ENCODE measurements at places on chromosomes 7 and 10. TPM values are rescaled to one million over a fixed set of nuclear protein-coding genes. Genes with fewer than 3 reads are reported as not detected.

GRCh38 chr10:127067542-127068194, 128.7 kb downstream of the INSYN2A start:
- no peak overlapping the region for H3K4me3 ChIP-seq
- no peak overlapping the region for H3K27ac ChIP-seq
- no peaks in the 10 kb centered on the region for H3K27me3 ChIP-seq
- no peaks in the 10 kb centered on the region for H3K4me1 ChIP-seq
- no peak for ATAC-seq
- H3K36me3 ChIP-seq: no peaks in the 10 kb centered on the region

DNA sequence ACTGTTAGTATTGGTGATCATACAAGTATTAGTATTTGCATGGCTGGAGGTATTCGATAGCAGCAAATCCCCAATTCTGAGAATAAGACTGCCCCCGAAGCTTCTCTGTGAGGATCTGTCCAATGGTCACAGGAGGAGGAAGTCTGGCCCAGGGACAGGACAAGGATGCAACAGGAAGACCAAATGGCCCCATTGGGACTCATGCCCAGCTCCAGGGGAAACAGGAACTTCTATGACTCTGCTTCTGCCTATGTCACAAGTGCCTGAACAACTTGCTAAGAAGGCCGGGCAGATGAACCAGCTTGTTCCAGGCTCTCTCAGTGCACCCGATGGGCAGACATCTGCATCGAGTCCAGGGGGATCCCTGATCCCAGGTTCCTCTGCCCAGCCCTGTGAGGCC, 172.0 kb upstream of the GRB10 start:
- no peaks in the 10 kb centered on the region for H3K4me1 ChIP-seq
- peaks cover 3% of the 10 kb centered on the region for H3K27me3 ChIP-seq
- no peak for ATAC-seq
- H3K27ac ChIP-seq: no peak overlapping the region
- H3K36me3 ChIP-seq: no peaks in the 10 kb centered on the region

DNA sequence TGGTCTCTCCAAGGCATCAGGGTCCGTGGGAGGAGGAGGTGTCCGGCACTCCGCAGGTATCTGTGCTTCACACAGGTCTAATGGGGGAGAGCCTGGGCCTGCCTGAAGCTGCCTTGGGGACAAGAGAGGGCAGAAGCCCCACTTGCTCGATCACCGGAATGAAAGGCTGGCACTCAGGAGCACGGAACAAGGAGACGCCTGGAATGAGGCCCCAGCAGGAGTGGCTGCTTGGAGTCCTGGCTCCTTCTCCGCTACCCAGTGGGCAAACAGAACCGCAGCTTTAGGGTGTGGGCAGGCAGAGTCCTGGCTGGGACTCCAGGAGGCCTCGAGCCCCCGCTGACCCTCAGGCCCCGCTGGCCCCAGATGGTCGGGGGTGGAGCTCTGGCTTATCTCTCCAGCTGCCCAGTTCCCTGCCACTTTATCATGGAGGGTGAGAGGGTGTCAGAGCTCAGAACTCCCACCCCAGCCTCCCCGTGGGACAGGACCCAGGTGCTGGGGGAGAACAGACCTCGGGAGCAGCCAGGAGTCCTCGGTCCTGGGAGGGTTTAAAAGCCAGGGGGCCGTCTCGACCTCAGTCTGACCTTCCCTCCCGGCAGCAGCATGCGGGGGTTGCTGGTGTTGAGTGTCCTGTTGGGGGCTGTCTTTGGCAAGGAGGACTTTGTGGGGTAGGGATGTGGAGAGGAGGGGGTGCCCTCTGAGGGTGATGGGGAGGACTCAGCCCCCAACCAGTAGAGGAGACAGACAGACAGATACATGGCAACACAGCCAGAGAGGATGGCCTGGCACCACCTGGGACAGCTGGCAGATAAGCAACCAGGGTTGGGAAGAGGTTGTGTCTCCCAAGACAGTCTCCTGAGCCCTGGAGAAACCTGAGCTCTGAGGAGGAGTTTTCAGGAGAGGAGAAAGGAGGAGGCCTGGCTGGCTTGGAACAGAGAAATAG, at the start of gene CPA1:
Gene CPA1, plus strand, starts transcription at position 574 of the 940 bp plus-strand sequence. Its CDS starts 27 bp downstream, at position 601.
- no peak within 1 kb of the TSS for H3K4me3 ChIP-seq
- H3K27me3 ChIP-seq: no peaks in the 10 kb centered on the region
- no peak for ATAC-seq
- H3K36me3 ChIP-seq: no peaks in the 10 kb centered on the region
- H3K4me1 ChIP-seq: no peaks in the 10 kb centered on the region

DNA sequence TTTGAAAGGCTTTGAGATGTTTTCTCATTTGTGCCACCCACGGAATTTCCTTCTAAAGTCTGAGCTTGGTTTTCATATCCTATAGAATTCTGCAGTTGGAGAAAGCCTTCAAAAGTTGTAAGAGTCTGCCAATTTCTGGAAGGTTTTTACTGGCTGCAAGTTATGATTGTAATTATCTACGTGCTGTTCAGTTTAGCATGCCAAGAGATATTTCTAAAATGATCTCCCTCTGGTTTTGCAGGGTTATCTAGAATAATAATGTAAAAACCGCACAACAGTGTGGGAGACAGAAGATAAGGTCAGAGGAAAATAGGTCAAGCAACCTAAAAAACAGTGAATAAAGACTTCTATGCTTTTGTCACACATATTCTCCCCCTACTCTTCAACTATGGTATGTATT, 69.3 kb downstream of the MTERF1 start:
- H3K27me3 ChIP-seq: no peaks in the 10 kb centered on the region
- no peak for ATAC-seq
- H3K4me3 ChIP-seq: no peak overlapping the region
- no peaks in the 10 kb centered on the region for H3K4me1 ChIP-seq
- no peaks in the 10 kb centered on the region for H3K36me3 ChIP-seq

GRCh38 chr10:121104476-121105111, 253.4 kb downstream of the WDR11 start:
- no peaks in the 10 kb centered on the region for H3K27me3 ChIP-seq
- H3K27ac ChIP-seq: no peak overlapping the region
- H3K4me1 ChIP-seq: no peaks in the 10 kb centered on the region
- H3K36me3 ChIP-seq: no peaks in the 10 kb centered on the region
- H3K4me3 ChIP-seq: no peak overlapping the region
- no peak for ATAC-seq

The GFRA1 gene
- not detected for total RNA-seq

DNA sequence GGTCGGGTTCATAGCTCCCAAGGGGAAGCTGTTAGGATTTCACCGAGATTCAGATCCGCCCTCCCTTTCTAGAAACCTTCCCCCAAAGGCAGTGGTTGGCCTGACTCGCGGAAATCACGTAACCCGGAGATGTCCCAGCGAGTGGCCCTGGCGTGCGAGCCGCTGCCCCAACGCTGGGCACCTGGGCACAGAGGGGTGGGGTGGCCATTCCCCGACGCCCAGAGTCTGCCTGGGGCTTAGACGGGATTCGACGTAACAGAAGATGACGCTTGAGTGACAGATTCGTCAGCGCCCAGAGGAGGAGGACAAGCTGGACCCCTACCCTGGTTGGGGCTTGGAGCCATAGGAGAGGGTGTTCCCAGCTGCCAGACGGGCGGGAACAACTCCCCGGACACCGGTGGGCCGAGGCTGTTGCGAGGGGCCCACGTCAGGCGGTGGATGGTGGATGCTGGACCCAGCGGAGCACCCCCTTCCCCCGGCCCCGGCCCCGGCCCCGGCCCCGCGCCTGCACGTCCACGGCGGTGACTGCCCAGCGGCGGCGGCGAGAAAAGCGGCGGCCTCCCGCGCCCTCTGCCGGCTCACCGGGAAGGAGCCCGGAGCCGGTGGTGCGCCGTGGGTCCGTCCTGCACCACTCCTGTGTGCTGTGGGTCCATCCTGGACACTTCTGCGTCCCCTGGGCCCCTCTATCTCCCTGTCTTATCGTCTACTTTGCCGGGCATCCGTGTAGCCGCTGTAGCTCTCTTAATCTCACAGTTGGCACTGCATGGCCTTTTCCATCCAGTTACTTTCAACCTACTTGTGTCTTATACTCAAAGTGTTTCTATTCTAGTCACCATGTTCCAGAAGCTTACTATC, 35.4 kb upstream of the KNDC1 start:
- H3K4me3 ChIP-seq: no peak overlapping the region
- no peak overlapping the region for H3K27ac ChIP-seq
- H3K4me1 ChIP-seq: peaks cover 5% of the 10 kb centered on the region
- H3K36me3 ChIP-seq: no peaks in the 10 kb centered on the region

- no peak overlapping the region for H3K27ac ChIP-seq
- peaks cover 4% of the 10 kb centered on the region for H3K27me3 ChIP-seq
- H3K4me3 ChIP-seq: peak overlapping the region; percentile 43
- H3K4me1 ChIP-seq: peaks cover 5% of the 10 kb centered on the region
- peak; percentile 47 for ATAC-seq
These were observed 53.4 kb upstream of the FHIP2A start for GRCh38 chr10:114767986-114768821.

DNA sequence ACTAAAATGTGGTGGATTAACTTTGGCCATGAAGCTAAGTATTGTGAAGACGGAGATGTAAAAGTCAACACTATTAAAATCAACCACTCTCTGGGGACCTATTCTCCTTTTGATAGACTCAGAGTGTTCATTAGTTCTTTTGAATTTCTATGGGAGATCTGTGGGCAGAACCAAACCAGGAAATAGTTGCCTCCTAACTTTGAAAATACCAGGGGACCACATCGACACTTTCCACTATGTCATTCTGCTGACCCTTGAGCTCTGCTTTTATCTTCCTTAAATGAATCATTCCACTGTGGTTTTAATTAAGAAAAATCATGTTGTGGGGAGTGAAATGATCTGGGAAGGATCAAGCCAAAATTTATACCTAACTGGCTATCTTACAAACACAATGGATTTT, 960.5 kb downstream of the GATA3 start:
- ATAC-seq: no peak
- H3K27me3 ChIP-seq: peaks cover 13% of the 10 kb centered on the region
- peaks cover 4% of the 10 kb centered on the region for H3K4me1 ChIP-seq
- H3K36me3 ChIP-seq: no peaks in the 10 kb centered on the region
- H3K4me3 ChIP-seq: peak overlapping the region; percentile 10

- ATAC-seq: no peak
- H3K27me3 ChIP-seq: peaks cover 10% of the 10 kb centered on the region
- no peak overlapping the region for H3K4me3 ChIP-seq
- H3K4me1 ChIP-seq: no peaks in the 10 kb centered on the region
These were observed 135.1 kb upstream of the TRIM24 start for GRCh38 chr7:138324941-138325340.

DNA sequence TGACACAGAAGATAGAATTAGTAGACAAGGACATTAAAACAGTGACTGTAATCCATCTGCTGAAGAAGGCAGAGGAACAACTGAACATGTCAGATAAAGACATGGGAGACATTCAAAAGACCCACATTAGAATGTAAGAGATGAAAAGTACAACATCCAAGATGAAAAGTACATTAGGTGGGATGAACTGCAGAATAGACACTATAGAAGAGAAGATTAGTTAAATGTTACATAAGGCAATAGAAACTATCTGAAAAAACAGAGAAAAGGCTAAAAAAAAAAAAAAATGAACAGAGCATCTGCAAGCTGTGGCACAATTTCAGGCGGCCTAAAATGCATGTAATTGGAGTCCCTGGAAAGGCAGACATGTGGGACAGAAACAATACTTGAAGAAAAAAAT, 21.6 kb downstream of the NUB1 start:
- ATAC-seq: no peak
- no peak overlapping the region for H3K4me3 ChIP-seq
- peaks cover 61% of the 10 kb centered on the region for H3K36me3 ChIP-seq
- H3K27me3 ChIP-seq: no peaks in the 10 kb centered on the region

- ATAC-seq: no peak
- H3K27me3 ChIP-seq: no peaks in the 10 kb centered on the region
- H3K4me1 ChIP-seq: no peaks in the 10 kb centered on the region
- no peak overlapping the region for H3K27ac ChIP-seq
- H3K36me3 ChIP-seq: no peaks in the 10 kb centered on the region
These were observed 1039.7 kb downstream of the NRG3 start for GRCh38 chr10:82914655-82915136.

The LBX1 gene
- total RNA-seq: not detected

The COBL gene
- total RNA-seq: not detected

DNA sequence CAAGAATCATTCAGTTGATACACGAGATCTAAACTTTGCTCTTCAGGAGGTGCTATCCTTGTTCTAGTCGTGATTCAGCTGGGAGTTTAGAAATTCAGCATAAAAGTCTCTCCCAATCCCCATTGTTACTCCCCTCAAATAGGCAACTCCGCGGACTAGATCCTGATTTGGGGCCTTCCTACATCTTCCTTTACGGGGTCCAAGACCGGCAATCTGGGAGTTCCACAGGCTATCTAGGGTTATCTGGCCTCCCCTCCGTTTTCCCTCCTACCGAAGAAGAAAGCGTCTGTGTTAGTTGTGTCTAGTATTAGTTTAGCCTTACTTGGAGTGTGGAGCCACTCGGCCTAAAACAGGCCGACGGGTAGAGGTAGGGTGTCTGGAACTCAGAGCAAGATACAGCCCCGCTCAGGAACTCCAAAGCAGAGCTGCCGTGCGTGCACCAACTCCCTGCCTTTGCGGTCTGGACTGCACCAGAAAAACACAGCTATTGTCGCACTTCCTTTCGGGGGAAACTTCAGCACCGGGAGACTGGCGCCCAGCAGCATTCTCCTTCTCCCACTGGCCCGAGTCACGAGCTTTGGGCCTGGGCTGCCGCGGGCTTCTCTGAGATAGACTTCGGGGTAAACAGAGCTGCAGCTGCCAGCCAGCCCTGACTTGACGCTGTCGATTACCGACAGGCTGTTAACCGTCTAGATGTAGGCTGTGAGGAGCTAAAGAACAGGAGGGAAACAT, 1.5 kb upstream of the DLX5 start:
- peaks cover 28% of the 10 kb centered on the region for H3K4me1 ChIP-seq
- H3K4me3 ChIP-seq: peak overlapping the region; percentile 74
- H3K27ac ChIP-seq: no peak overlapping the region

DNA sequence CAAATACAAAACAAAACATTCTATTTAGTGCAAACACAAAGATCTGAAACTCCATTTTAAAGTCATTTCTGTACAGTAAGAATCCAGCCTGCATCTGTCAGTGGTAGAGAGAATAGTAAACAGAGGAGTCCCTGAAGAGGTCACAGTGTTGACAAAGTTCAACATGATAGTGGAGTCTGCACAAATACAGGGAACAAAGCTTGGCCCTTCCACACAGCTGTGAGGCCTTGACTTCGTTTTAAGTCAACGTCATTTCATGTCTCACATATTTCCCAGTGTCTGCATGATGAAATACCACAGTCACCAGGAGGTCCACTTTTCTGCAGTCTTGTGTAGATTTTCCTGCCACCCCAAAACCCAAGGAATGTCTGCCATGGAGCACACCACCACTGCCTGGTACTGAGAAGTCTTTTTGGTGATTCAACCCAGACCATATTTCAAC, 33.0 kb downstream of the CYP26A1 start:
- no peak overlapping the region for H3K4me3 ChIP-seq
- H3K36me3 ChIP-seq: no peaks in the 10 kb centered on the region
- H3K27ac ChIP-seq: no peak overlapping the region

GRCh38 chr10:129170812-129171211, 296.2 kb upstream of the MGMT start:
- H3K27ac ChIP-seq: no peak overlapping the region
- H3K4me3 ChIP-seq: no peak overlapping the region
- H3K4me1 ChIP-seq: no peaks in the 10 kb centered on the region
- H3K36me3 ChIP-seq: no peaks in the 10 kb centered on the region

- H3K4me1 ChIP-seq: no peaks in the 10 kb centered on the region
- no peak overlapping the region for H3K27ac ChIP-seq
- H3K4me3 ChIP-seq: no peak overlapping the region
- ATAC-seq: no peak
These were observed 365.6 kb downstream of the WDR11 start for GRCh38 chr10:121216721-121217181.

All from activated T-helper 17 cell treated with anti-CD3 and anti-CD28 coated beads, Interleukin-2, amount 50 U/mL, for 72 hours (primary cell).